Stimulated activated CD4-positive, alpha-beta T cell treated with anti-CD3 and anti-CD28 coated beads, Interleukin-1b, Interleukin-23, amount 100 ng/mL, for 48 hours (primary cell): ENCODE measurements at places on chromosomes 1 and 21.

GRCh38 chr1:30511106-30511505 is 212.3 kb downstream of the MATN1 start:
- no peak for DNase-seq

GRCh38 chr1:47906009-47906432 is 91.2 kb downstream of the TRABD2B start:
- no peak for DNase-seq

GRCh38 chr21:32388306-32388705 is 4.5 kb downstream of the URB1 start:
- DNase-seq = no peak

DNA sequence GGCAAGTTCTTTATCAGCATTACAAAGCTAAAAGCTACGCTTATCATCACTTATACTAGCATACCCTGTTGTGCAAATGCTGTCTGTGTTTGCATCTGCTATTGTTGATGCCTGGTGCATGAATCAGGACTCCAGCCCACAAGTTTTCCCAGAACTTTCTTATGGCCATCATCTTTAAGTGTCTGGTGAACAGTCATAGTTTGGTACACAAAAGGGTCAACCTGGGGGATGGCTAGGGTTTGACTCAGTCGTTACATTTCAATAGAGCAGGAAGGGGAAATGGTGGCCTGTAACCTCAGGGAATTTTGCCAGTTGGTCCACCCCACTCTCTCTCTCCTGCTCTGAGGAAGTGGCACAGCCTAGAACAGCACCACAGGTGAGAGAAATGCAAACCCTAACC is 35.4 kb downstream of the SELL start:
- DNase-seq = no peak

GRCh38 chr1:187070076-187070475 is 241.3 kb downstream of the PLA2G4A start:
- no peak for DNase-seq
